ENCODE measurements at places on chromosomes 13 and 19.

DNA sequence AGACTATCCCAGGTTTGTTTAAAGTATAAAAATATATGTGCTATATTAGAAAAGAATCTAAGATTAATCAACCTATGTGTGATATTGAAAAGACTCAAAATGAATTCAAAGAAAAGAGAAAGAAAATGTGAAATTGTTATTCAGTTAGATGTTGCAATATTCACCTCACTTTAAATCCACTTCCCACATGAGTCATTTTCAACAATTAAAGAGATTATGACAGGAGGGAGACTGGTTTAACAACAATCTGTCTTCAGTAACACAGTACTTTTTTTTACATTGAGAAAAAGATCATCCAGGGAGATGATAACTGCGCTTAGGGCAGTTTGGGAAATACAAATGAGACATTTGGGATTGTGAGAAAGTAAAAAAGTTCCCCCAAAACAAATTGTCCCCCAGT is 1246.2 kb downstream of the SLITRK1 start:
- peak; percentile 88 for ATAC-seq

DNA sequence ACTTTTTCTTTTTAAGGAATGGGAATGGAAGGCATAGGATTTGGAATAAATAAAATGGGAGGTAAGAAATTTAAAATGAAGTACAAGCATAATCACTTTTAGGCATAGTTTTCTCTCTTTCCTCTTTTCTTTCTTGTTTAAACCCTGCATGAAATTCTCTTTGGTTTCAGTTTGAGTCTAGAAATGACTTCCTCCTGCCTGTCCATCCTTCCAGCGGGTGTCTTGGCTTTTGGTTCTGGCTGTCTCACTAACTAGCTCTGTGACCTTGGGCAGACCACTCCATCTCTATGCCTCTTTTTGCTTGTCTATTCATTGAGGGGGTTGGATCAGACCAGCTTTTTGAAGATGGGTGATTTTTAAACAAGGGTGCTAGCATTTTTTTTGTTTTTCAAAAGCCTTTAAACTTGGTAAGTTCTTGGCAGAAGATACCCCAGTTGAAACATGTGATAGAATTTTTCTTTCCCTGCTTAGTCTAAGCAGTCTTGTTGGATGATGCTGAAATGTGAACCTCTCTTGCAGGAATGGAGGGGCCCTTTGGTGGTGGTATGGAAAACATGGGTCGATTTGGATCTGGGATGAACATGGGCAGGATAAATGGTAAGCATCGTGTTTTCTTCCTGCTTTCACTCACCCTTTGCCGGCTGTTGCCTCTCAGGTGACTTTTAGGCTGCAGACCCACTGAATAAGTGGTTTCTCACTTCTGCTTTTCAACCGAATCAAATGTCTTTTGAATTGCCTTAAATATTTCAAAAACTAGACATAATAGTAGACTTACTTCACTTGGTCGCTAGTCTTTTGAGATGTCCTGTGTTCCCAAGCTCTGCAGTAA is 28.6 kb downstream of the PRAM1 start:
- no peak for ATAC-seq

- ATAC-seq, result peak; percentile 6
These were observed 20.6 kb downstream of the HCN2 start for GRCh38 chr19:610071-610800.

GRCh38 chr13:73934215-73934641 is 200.0 kb downstream of the KLF12 start:
- ATAC-seq, result no peak

GRCh38 chr19:28886708-28887107 is 326.2 kb downstream of the UQCRFS1 start:
- no peak for ATAC-seq

GRCh38 chr13:114118511-114119123 is 13.8 kb downstream of the RASA3 start:
- ATAC-seq, result no peak

DNA sequence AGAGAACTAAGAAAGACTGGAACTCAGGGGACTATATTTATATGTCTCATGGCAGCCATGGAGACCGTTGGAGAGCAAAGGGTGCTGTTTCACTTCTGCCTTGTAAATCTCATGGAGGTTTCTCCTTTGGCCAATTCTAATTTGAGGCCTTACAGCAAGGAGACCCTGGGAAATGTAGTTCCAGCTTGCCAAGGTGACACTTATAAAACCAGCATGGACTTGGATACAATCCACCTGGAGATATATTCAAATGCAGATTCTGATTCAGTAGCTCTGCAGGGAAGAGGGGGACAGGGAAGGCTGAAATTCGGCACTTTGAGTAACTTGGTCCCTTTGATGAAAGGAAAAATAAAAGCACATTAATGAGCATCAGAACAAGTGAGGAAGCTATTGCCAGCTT is 90.0 kb downstream of the OXGR1 start:
- ATAC-seq, result no peak

DNA sequence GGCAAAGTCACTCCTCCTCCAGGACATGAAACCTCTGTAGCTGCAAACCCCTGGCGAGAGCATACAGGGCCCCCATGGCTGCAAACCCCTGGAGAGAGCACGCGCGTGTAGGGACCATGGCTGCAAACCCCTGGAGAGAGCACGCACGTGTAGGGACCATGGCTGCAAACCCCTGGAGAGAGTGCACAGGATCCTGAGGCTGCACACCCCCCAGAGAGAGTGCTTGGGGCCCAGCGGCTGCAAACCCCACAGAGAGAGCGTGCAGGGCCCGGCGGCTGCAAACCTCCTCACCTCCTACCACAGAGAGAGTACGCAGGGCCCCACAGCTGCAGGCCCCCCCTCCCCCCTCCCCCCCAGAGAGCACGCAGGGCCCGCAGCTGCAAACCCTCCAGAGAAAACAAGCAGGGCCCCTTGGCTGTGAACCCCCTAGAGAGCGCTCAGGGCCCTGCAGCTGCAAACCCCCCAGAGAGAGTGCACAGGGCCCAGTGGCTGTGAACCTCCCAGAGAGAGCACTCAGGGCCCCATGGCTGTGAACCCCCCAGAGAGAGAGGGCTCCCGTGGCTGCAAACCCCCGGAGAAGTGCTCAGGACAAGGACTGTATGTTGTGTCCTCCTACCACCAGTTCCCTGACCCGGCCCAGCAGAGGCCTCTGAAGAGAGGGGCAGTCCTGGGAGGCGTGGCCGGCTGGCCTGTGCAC is 7.3 kb downstream of the ADPRHL1 start:
- ATAC-seq, result no peak

GRCh38 chr19:17404621-17405249 is 695 bp downstream of the BST2 start:
- peak; percentile 14 for ATAC-seq

GRCh38 chr19:58261968-58262921 is 16.5 kb upstream of the ZNF8 start:
- ATAC-seq, result no peak

- ATAC-seq, result peak; percentile 81
These were observed 31.5 kb upstream of the HIF3A start for GRCh38 chr19:46265217-46265828.

DNA sequence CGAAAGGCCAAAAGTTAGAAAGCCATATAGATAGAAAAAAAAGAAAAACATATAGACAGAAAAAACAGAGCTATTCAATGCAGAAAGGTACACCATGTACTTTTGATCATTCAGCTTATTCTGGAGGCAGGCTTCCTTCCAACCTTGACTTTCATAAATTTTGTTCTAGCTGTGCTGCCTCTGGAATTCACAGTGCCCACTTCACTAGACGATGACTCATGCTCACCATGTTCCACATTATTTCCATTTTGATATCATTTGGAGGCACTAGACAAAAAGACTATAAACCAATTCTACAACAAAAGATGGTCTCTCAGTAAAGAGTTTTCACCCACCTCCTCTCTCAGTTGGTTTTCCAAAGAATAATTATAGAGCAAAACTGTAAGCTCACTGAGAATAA is 229.0 kb upstream of the IPO5 start:
- no peak for ATAC-seq

DNA sequence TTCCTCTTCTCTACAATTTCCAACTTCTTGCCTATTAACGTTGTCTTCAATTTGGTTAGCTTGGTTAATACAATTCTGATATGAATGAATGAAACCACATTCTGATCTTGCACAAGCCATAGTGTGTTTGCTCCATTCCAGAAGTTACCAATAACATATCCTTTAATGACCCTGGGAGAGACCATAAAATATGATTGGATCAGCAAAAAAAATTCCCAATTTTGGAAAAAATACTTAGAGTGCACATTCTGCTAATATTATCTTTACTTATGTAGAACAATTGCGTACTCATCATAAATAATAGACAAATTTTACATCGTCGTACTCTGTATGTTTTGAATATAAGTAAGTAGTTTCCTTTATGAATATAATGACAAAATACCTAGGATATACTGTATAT is 117.2 kb downstream of the SLITRK5 start:
- no peak for ATAC-seq

- ATAC-seq, result no peak
These were observed 22.1 kb downstream of the RAP2A start for GRCh38 chr13:97456047-97456446.

GRCh38 chr19:28012361-28012760 is 1200.6 kb downstream of the UQCRFS1 start:
- ATAC-seq, result no peak

DNA sequence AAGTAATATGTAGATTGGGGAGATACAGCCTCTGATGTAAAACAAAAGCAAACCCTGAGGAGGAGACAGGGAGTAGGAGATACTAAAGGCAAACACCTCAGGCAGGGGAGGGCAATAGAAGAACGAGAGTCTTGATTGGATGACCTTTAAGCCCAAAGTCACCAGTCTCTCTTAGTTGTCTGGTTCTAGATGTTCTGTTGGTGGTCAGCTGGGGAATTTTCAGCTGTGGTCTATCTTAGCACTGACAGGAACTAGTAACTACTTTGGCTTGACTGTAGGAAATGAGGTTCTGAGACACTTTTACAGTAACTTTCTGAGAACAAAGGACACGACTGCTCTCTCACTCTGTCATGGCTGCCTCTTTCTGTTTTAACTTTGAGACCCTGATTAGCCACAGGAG is 290.7 kb upstream of the MIR17HG start:
- no peak for ATAC-seq

DNA sequence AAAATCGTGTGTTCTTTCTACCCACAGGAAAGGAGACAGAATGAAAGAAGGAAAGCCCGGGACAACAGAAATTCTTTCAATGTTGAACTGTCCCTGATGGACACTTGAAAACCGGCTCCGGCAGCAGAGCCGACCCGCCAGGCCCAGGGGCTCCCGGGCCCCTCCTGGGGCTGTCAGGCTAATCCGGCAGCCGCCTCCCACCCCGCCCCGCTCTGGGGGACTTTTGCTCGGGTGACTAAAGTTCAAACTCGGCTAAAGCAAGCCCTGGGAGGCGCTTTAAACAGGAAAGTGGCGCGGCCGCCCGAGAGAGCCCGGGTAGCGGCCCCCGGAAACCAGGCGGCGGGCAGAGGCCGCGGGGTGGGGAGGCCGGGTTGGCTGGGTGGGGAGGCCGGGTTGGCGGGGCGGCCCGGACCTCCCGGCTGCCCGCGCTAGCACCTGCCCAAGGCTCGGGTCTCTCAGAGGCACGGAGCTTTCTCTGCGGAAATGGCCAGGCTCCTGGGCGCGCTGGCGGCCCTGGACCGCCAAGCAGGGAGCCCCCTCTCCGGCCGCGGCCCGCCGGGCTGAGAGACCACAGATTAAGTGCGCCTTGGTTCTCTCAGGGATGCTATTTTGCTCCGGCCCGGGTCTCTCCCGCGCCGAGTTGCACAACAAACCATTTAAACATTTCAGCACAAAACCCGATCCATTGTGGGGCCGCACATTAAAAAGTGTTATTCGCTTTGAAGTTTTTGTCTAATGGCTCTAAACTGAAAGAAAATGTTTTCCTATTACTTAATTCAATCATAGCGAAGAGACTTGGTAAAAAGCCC is 2.6 kb upstream of the GSX1 start:
- ATAC-seq, result no peak

DNA sequence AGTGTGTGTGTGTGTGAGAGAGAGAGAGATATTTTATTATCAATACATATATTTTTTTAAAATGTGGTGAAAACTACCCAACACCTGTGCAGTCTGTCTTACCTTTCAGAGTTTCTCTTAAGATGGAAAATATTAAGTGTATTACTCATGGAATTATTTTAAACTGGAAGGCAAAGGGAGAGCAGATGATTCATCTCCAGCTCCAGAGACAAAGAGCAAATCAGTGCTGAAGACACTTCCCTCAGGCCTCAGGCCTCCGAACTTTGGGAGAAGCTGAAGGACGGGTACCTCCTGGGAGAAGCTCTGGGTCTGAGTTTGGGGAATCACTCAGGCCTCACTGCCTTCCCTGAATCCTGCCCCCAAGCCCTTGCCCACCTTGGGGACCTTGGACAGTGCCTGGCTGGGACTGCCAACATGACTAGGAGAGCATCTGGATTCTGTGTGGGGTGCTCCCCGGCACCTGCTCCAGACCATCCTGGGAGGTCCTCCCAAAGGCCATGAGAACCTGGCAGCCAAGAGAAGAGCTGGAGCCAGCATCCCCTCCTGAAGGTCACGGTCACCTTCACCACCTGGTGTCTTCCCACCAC is 170.4 kb upstream of the UBL3 start:
- ATAC-seq, result no peak

- ATAC-seq, result no peak
These were observed 471.5 kb downstream of the GPC6 start for GRCh38 chr13:93698016-93698613.

GRCh38 chr19:6564393-6564792 is 26.6 kb downstream of the CD70 start:
- no peak for ATAC-seq

DNA sequence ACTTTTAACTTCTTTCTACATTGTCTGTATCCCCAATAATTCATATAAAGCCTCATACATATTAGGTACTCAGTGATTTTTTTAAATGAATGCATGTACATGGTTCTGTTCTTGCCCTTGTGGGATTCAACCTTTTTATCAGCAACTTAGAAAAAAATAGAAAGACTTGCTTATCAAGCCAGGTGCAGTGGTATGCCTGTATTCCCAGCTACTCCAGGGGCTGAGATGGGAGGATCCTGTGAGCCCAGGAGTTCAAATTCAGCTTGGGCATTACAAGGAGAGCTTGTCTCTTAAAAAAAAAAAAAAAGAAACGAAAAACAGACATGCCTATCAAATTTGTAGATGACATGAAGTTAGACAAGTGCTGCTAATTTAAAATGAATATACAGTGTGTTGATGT is 54.2 kb upstream of the MYCBP2 start:
- no peak for ATAC-seq

DNA sequence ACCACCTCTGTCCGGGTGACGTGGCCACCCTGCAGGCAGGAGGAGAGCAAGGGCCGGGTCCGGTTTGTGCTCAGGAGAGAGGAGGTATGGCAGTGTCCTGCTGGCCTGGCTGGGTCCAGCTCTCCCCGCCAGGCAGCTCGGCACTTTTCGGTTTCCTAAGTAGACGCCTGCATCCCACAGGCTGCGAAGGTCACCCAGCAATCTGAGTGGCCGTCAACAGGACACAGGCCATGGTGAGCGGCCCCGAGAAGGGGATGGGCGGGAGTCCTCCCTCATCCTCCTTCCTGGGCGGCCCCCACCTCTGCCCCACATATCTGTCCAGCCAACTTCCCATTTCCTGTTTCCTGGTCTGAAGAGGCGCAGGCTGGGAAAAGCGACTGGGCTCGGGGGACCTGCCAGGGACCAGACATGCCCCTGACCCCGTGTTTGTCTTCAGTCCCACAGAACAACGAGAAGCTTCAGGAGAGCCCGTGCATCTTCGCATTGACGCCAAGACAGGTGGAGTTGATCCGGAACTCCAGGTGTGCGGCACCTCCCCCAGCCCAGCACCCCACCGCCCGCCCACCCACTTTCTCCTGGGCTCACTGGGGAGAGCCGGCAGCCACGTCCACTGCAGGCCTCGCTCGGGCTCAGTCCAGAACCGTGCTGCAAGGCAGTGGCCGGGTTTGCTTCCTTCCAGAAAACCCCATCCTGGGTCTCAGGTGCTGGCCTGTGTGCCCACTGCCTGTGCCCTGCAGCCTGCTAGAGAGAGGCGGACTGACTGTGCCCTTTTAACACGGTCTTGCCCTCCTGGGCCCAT is 16.3 kb downstream of the PIAS4 start:
- no peak for ATAC-seq
